Transverse colon (tissue), 4 donors: ENCODE measurements at places on chromosomes 5 and 9. TPM values are rescaled to one million over a fixed set of nuclear protein-coding genes. Genes with fewer than 3 reads are reported as not detected.

DNA sequence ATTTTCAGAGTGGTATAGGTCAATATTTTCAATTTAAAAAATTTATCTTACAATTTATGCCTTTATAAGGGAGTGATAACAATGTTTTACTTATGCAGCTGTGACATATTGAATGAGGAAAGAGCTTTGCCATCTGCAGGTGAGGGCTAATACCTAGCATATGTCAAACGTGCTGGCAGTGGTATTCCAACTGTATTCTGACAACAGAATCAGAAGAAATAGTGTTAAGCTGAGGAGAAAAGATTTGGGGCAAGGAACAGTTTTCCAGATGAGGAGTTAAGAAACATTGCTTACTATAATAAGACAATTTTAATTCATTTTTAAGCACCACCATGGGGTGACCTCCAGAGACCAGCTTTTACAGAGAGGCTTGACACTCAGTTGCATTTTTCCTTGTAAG, 267.8 kb upstream of the ZNF608 start:
- H3K27ac ChIP-seq, result no peak overlapping the region
- no peak for DNase-seq
- no peak overlapping the region for H3K4me3 ChIP-seq
- H3K4me1 ChIP-seq, result no peaks in the 10 kb centered on the region
- H3K27me3 ChIP-seq, result no peaks in the 10 kb centered on the region

The NUTM2F gene
- not detected for total RNA-seq

DNA sequence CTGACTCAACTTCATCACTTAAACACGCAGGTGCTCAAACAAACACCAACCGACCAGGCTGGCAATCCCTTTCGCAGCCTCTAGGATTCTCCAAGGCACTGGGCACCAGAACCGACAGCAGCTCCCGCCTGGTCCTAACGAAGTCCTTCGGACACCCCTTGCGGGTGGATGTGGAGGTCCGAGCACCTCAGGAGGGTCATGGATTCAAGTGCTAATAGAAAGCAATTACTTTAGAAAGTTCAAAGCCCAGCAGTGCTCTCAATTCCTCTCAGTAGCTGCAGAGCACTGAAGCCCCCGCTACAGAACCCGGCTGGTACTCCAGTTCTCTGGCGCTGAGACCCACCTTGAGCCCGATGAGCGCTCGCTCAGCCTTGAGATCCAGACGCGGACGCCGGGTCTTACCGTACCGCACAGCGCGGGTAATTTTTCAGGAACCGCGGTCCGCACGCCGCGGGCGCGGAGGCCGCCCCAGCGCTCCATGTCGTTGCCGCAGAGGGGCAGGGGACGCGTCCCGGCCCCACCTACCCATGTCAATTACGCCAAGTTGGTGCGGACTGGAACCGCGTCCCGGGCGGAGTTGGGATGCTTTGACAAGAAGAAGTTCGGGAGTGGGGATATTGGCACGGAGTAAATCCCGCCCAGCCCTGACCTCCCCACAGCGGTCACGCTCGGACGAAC, 638 bp downstream of the MARCHF3 start:
- peak; percentile 79 for DNase-seq
- no peaks in the 10 kb centered on the region for H3K27me3 ChIP-seq
- peak overlapping the region; percentile 62 for H3K4me3 ChIP-seq
- H3K27ac ChIP-seq, result peak overlapping the region; percentile 92
- H3K4me1 ChIP-seq, result peaks cover 40% of the 10 kb centered on the region

DNA sequence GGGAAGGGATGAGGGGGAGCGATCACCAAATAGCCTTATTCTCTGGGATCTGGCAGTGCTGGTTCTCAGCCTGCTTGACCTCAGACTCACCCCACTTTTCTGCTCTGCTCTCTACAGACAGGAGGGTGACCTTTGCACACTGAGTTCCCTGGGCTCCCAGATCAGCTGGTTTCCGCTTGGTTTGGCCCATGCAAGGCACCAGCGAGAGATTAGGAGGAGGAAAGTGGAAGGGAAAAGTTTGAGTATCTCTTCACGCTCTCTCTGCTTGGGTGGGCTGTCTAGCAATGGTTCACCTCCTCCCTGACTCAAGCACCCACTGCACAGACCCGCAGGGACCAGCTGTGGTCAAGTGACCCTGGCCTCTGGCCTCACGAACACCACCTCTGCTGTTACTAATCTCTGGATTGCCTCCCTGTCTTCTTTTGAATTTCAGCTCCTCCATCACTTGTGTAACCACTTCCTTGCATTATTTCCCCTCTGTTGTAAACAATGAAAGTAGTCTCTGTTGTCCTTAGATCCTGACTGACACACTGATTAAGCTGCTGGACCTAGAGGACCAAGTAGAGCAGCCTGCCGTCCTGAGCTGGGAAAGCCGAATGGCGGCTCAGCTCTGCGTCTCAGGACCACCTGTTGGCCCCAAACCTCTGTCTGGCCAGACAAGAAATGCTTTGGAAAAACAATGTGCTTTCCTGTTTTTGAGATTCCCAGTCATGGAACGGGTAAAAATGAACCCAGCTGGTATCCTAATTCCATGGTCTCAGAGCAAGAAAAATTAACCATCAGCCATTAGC, 186.6 kb downstream of the CRB2 start:
- H3K36me3 ChIP-seq, result no peaks in the 10 kb centered on the region
- no peak for DNase-seq

- no peak for DNase-seq
- no peaks in the 10 kb centered on the region for H3K27me3 ChIP-seq
- no peak overlapping the region for H3K4me3 ChIP-seq
- H3K27ac ChIP-seq, result no peak overlapping the region
These were observed 274.7 kb downstream of the ELAVL2 start for GRCh38 chr9:23551311-23551721.

- H3K27ac ChIP-seq, result no peak overlapping the region
- no peaks in the 10 kb centered on the region for H3K36me3 ChIP-seq
- no peaks in the 10 kb centered on the region for H3K4me1 ChIP-seq
These were observed 8.3 kb downstream of the TSLP start for GRCh38 chr5:111079846-111080245.

The TLN1 gene
- total RNA-seq, result 173 TPM

The CSNK1G3 gene
- total RNA-seq, result 41.4 TPM

- no peak for DNase-seq
- H3K4me3 ChIP-seq, result no peak overlapping the region
- H3K27me3 ChIP-seq, result peaks cover 3% of the 10 kb centered on the region
- H3K36me3 ChIP-seq, result no peaks in the 10 kb centered on the region
- H3K27ac ChIP-seq, result no peak overlapping the region
These were observed 25.8 kb upstream of the LECT2 start for GRCh38 chr5:135980620-135981019.

The SNCAIP gene
- total RNA-seq, result 2.2 TPM

The ADAMTSL2 gene
- total RNA-seq, result 2.2 TPM

The ZFP2 gene
- 3.6 TPM for total RNA-seq

GRCh38 chr5:116013207-116013785, 19.0 kb upstream of the ARL14EPL start:
- H3K27ac ChIP-seq, result no peak overlapping the region
- H3K27me3 ChIP-seq, result no peaks in the 10 kb centered on the region
- no peak overlapping the region for H3K4me3 ChIP-seq

The DCAF12 gene
- 25.9 TPM for total RNA-seq

The ASPN gene
- 102 TPM for total RNA-seq

The SLCO6A1 gene
- not detected for total RNA-seq

GRCh38 chr5:59956130-59956783, 62.7 kb upstream of the PDE4D start:
- DNase-seq, result no peak
- no peaks in the 10 kb centered on the region for H3K36me3 ChIP-seq
- H3K4me3 ChIP-seq, result no peak overlapping the region
- H3K27ac ChIP-seq, result no peak overlapping the region

The INSL6 gene
- total RNA-seq, result not detected

DNA sequence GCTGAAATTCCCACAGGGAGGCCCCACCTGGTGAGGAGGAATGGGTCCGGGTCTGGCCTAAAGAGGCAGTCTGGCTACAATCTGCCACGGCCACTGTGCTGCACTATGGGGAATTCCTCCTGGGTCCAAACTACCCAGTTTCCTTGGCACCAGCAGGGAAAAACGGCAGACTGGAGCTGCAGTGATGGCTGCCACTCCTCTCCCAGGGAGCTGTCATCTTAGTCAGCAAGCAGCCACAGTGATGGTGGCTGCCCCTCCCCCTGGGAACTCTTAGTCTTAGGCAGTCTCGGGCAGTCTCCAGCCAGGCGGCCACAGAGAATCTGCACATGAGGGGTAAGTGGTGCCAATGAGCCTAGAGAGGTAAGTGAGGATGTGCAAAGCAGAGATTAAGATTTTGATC, 205.8 kb downstream of the TMEM38B start:
- H3K27ac ChIP-seq, result no peak overlapping the region
- no peaks in the 10 kb centered on the region for H3K4me1 ChIP-seq
- H3K36me3 ChIP-seq, result no peaks in the 10 kb centered on the region
- DNase-seq, result no peak
- H3K4me3 ChIP-seq, result no peak overlapping the region

The SLC6A7 gene
- 19.5 TPM for total RNA-seq
